ENCODE measurements at places on chromosomes 7 and 10. TPM values are rescaled to one million over a fixed set of nuclear protein-coding genes. Genes with fewer than 3 reads are reported as not detected.

PRR15 gene
- not detected for total RNA-seq

BPGM gene
- 31.4 TPM for total RNA-seq

ZNF804B gene
- total RNA-seq, result not detected

SLC25A40 gene
- 6.9 TPM for total RNA-seq

CLEC5A gene
- not detected for total RNA-seq

RTKN2 gene
- total RNA-seq, result 0.61 TPM

NUDT13 gene
- 0.50 TPM for total RNA-seq

MRLN gene
- not detected for total RNA-seq

HOXA11 gene
- not detected for total RNA-seq

GPER1 gene
- 0.11 TPM for total RNA-seq

OR9A4 gene
- not detected for total RNA-seq

CLDN4 gene
- not detected for total RNA-seq

ANKRD2 gene
- not detected for total RNA-seq

CDHR3 gene
- total RNA-seq, result 4.3 TPM

HOGA1 gene
- not detected for total RNA-seq

TMEM176B gene
- total RNA-seq, result not detected

PWWP2B gene
- 27.1 TPM for total RNA-seq

CLDN3 gene
- not detected for total RNA-seq

SSBP1 gene
- 107 TPM for total RNA-seq

ZNF282 gene
- total RNA-seq, result 14.9 TPM

KAT6B gene
- total RNA-seq, result 74.7 TPM

ARHGAP21 gene
- total RNA-seq, result 23.3 TPM

DNA2 gene
- total RNA-seq, result 5.3 TPM

NKX1-2 gene
- total RNA-seq, result not detected

LBX1 gene
- total RNA-seq, result not detected

POU6F2 gene
- not detected for total RNA-seq

KCNIP2 gene
- total RNA-seq, result 0.87 TPM

KRIT1 gene
- 27.0 TPM for total RNA-seq

AASS gene
- 0.84 TPM for total RNA-seq

POLR2J3 gene
- total RNA-seq, result 96.5 TPM

SLC13A4 gene
- total RNA-seq, result not detected

IFIT1B gene
- total RNA-seq, result not detected

MPLKIP gene
- 13.3 TPM for total RNA-seq

SH2B2 gene
- 0.72 TPM for total RNA-seq

OPN1SW gene
- not detected for total RNA-seq

NKX2-3 gene
- not detected for total RNA-seq

IGFBP3 gene
- total RNA-seq, result 4.2 TPM

TSPAN12 gene
- not detected for total RNA-seq

Data from CD8-positive, alpha-beta T cell (primary cell).